Stimulated activated CD8-positive, alpha-beta memory T cell treated with anti-CD3 and anti-CD28 coated beads, Interleukin-4, amount 100 ng/mL, for 48 hours (primary cell): ENCODE measurements at places on chromosomes 4 and X.
A peak's percentile ranks its signal among the peaks of the same experiment; 100 is the strongest.

DNA sequence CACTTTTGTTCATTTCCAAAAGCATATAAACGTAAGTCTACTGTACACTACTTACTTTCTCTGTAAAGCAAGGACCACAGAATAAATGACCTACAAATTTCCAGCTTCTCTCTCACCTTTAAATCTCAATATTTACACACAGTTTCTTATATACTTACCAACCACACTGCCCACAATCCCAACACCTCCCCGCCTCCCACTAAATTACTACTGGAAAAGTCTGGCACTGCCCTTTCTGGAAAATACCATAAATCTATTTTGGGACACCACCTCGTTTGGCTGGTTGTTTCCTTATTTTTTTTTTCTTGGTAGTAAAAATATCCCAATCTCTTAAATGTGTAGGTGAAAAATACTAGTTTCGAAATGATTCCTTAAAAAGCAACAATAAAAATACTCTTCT, 19.6 kb downstream of the FAT1 start:
- DNase-seq = no peak

DNA sequence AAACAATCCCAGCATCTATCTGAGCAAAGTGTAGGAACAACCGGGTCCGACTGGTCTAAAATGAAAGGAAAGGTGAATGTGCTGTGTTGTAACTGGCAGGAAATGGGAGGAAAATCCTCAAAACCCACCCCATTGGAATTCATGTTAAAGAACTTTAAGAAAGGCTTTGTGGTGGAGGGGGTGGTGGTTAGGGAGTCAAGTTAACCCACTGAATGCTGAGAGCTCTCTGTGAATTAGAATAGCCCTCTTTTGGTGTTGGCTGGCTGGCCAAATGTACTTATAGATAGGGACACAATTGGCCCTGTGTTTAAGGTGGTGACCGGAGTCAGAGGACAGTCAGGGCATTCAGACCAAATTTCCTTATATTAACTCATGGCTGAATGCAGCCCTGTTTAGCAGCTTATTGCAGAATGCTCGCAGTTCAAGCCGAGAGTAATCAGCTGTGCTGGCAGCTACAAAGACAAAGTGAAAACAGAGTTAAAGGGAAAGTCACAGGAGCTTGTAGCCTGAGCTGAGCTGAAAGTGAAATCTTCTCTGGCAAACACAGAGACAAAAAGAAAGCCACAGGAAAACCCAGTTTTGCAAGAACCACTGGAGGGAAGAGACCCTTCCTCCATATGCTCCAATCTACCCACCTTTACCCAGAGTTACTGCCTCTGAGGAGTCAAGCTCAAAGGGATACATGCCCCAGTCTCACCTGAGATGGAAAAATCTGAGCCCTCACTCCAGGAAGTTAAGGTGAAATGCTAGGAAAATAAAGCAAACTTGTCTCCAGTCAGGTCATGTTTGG, 38.5 kb upstream of the UGT2B7 start:
- no peak for DNase-seq

- no peak for DNase-seq
Observed at GRCh38 chr4:112311516-112311915, 14.3 kb downstream of the ALPK1 start.

- peak; percentile 17 for DNase-seq
Observed at GRCh38 chrX:1403228-1403627, 11.3 kb upstream of the SLC25A6 start.

DNA sequence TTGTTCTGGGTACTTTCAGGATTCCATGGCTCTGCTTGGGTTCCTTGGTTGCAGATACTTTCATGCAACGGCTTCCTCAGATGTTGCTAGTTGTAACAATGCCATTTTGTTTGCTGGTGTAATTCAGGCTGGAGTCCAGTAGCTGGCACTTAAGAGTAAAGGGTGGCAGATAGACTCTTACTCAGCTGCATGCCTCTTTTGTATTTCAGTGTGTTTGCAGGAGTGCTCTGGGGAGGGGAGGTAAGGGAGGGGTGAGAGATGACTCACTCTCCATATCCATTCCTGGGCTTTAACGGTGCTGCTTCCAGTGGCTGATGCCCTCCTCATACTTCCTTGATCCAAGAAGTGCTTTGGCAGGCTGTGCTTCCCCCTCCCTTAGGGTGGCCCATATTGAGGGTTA, 155.2 kb downstream of the ZNF330 start:
- no peak for DNase-seq

- DNase-seq = no peak
Observed at GRCh38 chr4:93016350-93016749, 712.6 kb downstream of the GRID2 start.

DNA sequence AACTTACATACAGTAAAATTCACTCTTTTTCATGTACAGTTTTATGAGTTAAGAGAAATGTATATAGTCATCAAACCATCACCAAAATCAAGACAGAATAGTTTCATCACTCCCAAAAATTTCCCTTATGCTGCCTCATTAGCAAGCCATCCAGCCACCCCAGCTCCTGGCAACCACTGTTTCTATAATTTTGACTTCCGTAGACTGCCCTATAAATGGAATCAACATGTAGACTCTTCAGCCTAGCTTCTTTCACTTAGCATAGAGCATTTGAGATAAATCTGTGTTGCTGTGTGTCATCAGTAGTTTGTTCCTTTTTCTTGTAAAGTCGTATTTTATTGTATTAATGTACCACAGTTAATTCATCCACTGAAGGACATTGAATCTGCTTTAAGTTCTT, 23.2 kb downstream of the HDX start:
- no peak for DNase-seq
